ENCODE measurements at places on chromosomes 4 and X.

GRCh38 chr4:73860181-73860580 lies 7.1 kb downstream of the PF4V1 start:
- DNase-seq = no peak

- DNase-seq = no peak
These were observed 154.6 kb downstream of the ATOH1 start for GRCh38 chr4:93983140-93983539.

DNA sequence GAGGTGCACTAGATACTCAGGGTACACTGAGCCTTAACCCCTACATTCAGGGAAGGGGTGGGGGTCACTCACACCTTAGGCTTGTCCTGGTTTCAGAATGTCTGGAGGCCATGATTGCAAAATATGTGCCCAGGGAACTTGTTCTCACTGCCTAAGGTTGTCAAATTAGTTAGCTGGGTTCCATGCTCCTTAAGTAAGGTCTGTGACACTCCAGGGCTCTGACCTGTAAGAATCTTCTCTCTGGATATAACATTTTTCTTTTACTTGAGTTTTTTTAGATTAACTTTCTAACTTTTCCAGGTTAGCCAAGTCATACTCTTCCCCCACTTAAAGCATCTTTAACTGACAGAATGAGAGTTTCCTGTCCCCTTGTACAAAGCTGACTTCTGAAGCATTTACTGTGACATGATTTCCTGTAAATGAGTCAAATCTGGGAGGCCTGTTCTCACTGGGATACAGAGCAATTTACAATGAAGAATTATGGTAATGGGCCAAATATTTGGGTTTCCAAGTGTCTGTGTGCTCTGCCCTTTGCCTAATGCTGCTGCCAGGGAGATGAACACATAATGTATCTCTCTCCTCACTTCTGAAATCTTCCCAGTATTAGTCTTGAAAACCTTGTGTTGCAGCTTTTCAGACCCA lies 101.7 kb downstream of the GATB start:
- no peak for DNase-seq

- no peak for DNase-seq
These were observed 338.8 kb downstream of the PPP3CA start for GRCh38 chr4:101008503-101008902.

DNA sequence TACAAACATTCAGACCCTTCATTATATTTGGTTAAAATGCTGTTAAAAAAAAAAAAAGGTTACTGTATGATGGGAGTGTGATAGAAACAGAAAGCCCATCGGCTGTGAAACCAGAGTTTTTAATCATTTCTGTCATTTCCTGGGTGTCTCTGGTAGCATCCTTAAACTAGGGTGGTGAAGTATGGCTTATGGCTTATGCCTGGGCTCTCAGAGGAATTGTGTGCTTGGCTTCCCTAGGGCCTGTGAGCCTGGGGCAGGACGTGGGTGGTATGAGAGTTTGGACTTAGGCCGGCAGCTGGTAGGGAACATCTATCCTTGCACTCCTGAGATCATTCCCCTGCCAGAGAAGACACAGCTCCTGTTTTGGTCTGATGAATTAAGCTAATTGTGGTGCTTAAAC lies 52.2 kb downstream of the DCUN1D4 start:
- no peak for DNase-seq

DNA sequence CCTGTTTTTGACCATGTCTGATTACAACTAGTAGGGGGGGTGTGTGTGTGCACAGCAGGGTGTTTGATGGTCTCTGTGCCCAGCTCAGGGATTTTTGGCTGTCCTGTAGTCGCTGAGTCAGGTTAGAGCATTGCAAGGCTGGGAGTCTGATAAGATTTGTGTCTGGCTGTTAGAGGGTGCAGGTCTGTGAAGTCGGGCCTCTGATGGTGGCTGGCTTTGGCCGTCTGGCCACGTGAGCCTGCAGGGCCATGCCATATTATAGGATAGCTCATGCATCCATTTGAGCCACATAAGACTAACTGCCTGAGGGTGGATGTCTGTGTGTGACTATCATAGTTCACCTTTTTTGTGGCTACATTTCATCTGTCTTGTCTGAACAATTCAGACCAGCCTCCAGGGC lies 4.9 kb downstream of the PORCN start:
- DNase-seq = no peak

- DNase-seq = no peak
These were observed 12.0 kb upstream of the RTL9 start for GRCh38 chrX:110346681-110347080.

DNA sequence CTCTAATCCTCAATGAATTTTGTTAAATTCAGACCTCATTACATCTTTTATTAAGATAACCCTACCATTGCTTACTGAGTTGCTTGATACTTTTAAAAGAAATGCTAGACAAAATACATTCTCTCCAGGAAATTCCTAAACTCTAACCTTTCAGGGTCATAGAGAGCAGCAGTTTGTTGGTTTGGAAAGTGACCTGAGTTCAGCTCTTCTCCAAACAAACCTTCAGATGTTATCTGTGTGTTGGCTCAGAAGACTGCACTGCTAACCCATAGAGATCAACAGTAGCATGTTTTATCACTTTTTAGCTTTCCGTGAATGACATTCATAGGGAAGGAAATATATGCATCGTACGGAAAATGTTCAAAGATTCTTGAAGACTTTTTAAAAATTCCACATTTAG lies 101.8 kb upstream of the VEGFC start:
- DNase-seq = no peak

- DNase-seq = no peak
These were observed 77.6 kb downstream of the PDE5A start for GRCh38 chr4:119550857-119551532.

DNA sequence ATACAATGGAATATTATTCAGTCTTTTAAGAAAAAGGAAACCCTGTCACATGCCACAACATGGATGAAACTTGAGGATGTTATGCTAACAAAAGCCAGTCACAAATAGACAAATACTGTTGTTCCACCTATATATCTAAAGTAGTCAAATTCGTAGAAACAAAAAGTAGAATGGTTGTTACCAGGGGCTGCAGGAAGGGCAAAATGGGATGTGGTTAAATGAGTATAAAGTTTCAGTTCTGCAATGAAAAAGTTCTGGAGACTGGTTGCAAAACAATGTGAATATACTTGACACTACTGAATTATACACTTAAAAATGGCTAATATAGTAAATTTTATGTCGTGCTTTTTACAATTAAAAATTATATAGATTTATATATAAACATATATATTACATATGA lies 12.2 kb downstream of the SPOCK3 start:
- DNase-seq = no peak

- DNase-seq = no peak
These were observed 3.7 kb downstream of the PDE6B start for GRCh38 chr4:628821-629635.

- DNase-seq = peak; percentile 4
These were observed 155.2 kb upstream of the GALNT7 start for GRCh38 chr4:173013232-173013930.

DNA sequence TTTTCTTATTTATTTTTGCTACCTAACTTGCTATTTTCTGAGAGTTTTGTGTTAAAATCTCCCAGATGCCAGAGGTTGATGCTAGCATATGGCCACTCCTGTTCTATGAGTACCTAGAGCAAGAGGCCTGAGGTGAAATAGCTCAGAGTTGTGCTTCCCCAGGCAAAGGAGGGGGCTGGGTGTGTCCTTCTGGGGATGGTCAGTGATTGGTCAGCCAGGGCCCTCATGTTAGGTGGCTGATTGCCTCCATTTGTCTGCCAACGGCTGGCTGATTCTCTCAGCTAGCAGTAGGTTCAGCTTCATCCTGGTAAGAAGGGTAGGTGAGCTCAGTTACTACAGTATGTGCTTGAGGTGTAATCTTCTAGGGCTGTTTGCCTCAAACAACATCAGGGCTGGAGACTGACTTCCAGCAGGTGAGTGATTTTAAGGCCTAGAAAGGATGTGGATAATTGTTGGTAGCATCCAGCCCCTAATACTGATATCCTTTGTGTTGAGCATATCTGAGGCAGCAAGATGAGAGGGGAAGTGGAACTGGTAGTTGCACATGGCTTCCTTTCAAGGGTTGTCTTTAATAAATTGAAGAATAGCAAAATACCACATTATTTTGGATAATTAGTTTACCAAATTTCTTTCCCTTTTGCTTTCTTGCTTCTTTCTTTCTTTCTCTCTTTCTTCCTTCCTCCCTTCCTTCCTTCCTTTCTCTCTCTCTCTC lies 62.5 kb upstream of the RHOH start:
- DNase-seq = no peak

- no peak for DNase-seq
These were observed 56.7 kb downstream of the PRPS1 start for GRCh38 chrX:107684956-107685385.

DNA sequence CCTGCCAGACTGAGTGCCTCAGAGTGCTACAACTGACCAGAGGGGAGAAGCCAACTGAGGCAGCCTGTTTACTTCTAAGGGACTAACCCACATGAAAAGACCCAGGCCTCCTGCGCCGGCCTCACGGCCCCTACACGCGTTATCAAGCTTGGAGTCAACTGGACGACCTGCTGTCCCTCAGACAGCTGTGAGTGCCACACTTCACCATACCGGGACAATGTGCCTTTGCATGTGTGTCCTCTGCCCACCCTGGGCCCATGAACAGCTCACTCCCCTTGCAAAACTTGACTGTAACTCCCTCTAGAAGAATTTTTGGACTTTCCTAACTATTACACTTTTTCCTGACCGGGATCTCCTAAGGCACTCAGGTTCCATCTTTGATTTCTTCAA lies 1.8 kb downstream of the NOP14 start:
- no peak for DNase-seq

- no peak for DNase-seq
These were observed 215.8 kb downstream of the PACRGL start for GRCh38 chr4:20916106-20916505.

DNA sequence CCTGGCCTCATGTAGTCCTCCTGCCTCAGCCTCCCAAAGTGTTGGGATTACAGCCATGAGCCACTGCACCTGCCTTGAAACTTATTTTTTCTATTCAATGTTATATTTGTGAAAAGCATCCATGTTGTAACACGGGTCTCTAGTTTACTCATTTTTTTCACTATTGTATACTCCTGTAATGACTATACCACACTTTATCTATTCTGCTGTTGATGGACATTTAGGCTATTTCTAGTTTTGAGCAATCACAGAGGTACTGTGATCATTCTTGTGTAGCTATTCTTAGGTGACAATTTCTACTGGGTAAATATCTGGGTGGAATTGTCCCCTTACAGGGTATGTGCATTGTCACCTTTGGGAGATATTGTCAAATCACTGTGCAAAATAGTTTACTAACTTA lies 3.6 kb downstream of the DRP2 start:
- no peak for DNase-seq

DNA sequence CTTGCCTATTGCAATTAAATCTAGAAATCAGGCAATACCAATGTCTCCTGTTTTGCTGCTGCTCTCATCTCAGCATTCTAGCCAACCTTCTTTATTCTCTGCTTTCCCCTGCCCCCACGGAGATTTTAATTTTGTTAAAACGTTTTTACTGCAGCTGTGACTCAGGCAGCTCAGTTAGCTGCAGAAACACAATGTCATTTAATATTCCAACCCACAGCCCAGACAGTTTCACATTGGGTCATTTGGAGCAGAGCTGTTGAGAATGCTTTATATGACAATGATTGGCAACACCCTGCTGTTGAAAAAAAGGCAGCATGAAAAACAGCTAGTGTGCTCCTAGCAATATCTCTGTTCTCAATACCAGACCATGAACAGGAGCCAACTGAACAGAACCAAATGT lies 12.6 kb upstream of the SLC10A4 start:
- DNase-seq = no peak

- no peak for DNase-seq
These were observed 515.1 kb upstream of the DIPK2B start for GRCh38 chrX:45715748-45716147.

Measured in stimulated activated CD8-positive, alpha-beta memory T cell treated with anti-CD3 and anti-CD28 coated beads, Interleukin-7, amount 100 ng/mL, for 1 hour (primary cell).